ENCODE measurements at places on chromosomes 3 and 15. TPM values are rescaled to one million over a fixed set of nuclear protein-coding genes. Genes with fewer than 3 reads are reported as not detected.

DNA sequence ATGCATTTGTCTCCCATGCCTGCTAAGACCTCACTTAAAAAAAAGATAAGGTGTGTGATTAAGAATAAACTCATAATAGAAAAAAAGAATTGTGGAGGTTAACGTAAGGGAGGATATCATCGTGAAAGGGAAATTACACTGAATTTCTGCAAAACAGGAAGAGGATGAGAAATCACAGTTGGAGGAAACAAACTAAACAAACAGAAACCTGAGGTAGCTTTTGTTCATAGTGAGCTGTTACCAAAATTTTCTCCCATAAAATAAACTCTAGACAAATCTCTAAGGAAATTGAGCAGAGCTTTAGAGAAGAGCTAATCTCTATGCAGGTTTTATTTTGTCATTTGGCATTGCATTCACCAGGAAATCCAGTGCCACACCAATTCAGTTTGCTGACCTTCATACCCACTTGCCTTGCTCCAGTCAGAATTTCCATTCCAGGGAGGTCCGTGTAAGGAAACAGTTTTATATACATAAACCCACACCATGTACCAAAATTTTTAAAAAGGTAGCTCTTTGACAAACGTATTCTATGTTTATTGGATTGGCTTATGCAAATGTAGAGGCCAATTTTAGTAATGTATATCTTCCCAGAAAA is 231.2 kb downstream of the MBNL1 start:
- DNase-seq: no peak

GRCh38 chr15:94256511-94256910 is 25.1 kb downstream of the MCTP2 start:
- no peak for DNase-seq

DNA sequence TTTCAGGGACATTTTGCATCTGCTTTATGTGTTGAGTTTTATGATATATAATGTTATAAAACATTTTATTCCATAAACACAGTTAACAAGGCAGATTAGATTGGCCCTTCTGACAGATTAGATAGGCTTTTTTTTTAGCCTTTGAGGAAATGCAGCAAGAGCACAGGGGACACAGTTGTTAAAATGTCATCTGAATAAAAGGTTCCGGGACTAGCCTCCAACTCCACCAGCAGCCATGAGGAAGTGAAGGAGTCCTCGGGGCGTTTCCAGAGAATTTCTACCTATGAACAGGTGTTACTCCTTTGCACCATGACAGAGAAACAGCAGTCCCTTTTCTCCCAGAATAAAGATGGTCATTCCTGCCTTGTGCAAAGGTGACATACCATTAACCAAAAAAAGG is 167.8 kb upstream of the KBTBD8 start:
- no peak for DNase-seq

GRCh38 chr15:34914317-34914716 is 55.2 kb downstream of the AQR start:
- no peak for DNase-seq

DNA sequence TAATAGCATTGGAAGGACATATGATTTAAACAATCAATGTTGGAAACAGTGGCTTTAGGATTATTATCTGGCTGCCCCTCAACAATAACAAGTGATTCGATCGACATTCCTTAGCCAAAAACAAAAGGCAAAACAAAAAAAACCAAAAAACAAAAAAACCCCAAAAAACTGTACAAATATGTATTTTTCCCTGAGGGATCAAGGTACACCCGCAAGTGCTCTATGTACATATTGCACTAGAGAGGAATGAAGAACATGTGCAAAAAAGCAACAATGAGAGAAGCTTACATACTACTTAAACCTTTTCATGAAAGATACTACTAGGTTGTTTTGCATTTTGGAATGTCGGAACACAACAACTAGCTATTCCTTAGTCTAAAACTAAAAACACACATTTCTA is 14.2 kb upstream of the ICE2 start:
- no peak for DNase-seq

GRCh38 chr3:55647063-55647462 is 160.0 kb upstream of the WNT5A start:
- DNase-seq: no peak

- no peak for DNase-seq
These were observed 54.0 kb downstream of the KCNAB1 start for GRCh38 chr3:156174229-156174847.

CIB2 gene
- total RNA-seq: 0.20 TPM

SLC27A2 gene
- total RNA-seq: 153 TPM

UBAP1L gene
- total RNA-seq: 5.5 TPM

CCR9 gene
- 0.15 TPM for total RNA-seq

SLC38A3 gene
- 242 TPM for total RNA-seq

DLEC1 gene
- total RNA-seq: 0.05 TPM

Data from left lobe of liver (tissue), 2 donors.